ENCODE measurements at places on chromosomes 4 and X. TPM values are rescaled to one million over a fixed set of nuclear protein-coding genes. Genes with fewer than 3 reads are reported as not detected.

The CLCN3 gene
- 27.1 TPM for total RNA-seq

The RRH gene
- total RNA-seq: not detected

The SPANXN4 gene
- total RNA-seq: not detected

The HSFX2 gene
- not detected for total RNA-seq

The SSX5 gene
- not detected for total RNA-seq

The RNF212 gene
- 3.0 TPM for total RNA-seq

The ZMAT1 gene
- total RNA-seq: 0.43 TPM

The AMOT gene
- 15.1 TPM for total RNA-seq

The FAM13A gene
- total RNA-seq: 34.1 TPM

The SHOX gene
- total RNA-seq: not detected

The RHOXF1 gene
- total RNA-seq: not detected

The S100P gene
- total RNA-seq: not detected

The SSX2 gene
- not detected for total RNA-seq
